ENCODE measurements at places on chromosomes 16 and 17.

DNA sequence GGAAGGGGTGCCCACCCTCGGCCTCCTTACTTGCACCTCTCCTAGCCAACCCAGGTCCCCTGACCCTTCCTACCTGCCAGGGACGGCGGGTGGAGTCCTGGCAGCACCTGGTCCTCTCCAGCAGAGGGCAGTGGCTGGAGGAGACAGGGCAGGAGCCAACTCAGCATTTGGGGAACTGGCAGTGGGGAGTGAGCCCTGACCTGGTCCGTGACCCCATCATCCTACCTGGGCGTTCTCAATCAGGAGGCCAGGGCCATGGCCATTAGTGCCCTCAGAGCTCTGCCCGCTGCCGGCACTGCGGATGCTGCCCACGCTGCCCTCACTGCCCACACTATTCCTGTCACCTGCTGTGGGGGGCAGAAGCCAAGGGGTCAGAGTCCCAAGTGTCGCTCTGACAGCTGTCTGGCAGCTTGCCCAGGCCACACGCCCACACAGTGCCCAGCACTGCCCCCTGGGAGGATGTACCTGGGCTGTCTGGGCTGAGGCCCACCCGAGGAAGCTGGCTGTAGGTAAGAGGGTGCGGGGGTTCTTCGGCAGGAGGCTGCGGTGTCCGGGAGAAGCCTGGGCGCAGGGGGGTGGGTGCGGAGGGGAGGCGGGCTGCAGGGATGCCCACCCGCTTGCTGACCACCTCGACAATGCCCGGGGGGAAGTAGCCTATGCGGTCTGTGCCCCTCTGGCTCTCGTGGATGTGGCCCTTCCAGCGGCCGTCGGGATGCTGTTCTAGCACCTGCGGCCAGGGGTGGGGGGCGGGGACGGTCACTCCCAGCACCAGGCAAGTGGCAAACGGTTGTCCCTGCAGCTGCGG is 10.8 kb downstream of the CASKIN2 start:
- no peak for DNase-seq

GRCh38 chr17:29004081-29004692 is 1.6 kb downstream of the SEZ6 start:
- DNase-seq, result no peak

DNA sequence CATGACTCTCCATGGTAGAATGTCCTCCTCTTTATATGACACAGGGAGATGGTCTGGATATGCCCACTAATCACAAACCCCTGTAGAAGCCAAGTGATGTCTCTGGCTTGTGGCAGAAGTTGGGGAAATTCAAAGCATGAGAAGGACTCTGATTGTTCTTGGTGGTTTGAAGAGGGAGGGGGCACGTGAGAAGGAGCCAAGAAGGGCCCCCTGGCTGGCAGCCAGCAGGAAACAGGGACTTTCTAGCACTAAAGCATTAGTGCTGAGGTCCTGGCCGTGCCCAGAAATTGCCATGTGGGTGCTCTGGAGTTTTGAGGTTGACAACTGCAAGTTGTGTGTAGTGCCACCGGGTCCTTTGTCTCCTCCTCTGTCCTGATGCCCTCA is 199.9 kb downstream of the LGALS9B start:
- no peak for DNase-seq

DNA sequence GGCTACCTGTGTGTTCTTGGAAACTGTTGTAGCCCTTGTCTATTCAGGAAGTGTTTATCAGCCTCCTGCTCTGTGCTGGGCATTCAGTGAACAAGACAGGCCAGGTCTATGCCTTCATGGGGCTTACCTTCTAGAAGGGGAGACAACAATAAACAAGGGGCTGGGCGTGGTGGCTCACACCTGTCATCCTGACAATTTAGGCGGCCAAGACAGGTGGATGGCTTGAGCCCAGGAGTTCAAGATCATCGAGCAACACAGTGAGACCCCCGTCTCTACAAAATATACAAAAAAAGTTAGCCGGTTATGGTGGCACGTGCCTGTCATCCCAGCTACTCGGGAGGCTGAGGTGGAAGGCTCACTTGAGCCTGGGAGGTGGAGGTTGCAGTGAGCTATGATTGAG is 5.5 kb upstream of the GSG1L start:
- no peak for DNase-seq

- no peak for DNase-seq
These were observed 90.1 kb downstream of the XYLT1 start for GRCh38 chr16:17380613-17381012.

GRCh38 chr17:80691784-80692183 is 147.1 kb downstream of the RPTOR start:
- no peak for DNase-seq

DNA sequence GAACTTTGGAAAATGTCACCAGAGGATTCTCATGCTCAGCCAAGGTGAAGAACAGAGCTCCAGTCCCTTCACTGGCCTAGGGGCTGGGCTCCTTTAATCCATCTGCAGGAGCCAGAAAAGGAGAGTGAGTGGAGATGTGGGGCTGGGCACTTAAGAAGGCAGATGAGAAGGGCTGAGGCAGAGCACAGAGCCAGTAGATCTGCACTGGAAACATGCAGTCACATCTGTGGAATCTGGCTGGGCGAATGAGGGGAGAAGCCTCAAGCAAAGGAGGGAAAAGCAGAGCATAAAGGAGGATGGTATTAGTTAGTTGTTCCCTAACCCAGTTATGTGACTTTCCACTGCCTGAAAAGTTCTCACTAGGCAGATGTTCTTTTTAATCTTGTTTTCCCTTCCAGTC is 50.4 kb upstream of the BCAR1 start:
- DNase-seq, result no peak

GRCh38 chr17:41689497-41690299 is 1.0 kb downstream of the EIF1 start:
- DNase-seq, result no peak

DNA sequence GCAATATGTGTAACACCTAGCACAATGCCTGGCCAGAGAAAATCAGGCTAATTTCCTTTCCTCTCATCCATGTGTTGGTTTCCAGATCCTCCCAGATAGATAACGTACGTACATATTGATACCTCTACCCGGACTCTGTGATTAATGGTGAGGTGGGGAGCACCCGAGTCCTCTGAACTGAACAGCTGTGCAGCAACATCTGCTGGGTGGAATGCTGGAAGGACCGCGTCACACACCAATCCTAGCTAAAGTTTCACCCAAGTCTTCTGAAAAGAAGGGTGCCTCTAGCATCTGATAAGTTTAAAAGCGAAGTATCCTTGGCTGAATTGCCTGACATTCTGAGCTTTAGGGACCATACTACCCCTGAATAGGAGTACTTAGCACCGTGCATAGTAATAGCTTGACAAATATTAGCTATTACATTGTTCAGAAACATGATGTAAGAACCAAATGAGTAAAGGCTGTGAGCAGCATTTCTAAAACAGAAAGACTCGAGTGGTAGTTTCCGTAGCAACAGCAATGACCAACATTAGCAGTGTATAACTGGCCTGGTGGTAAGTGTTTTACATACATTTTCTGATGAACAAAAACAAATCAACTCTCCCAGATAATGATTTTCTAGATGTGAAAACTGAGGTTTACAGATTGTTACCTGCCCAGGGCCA is 91.4 kb downstream of the SYCE1L start:
- no peak for DNase-seq

DNA sequence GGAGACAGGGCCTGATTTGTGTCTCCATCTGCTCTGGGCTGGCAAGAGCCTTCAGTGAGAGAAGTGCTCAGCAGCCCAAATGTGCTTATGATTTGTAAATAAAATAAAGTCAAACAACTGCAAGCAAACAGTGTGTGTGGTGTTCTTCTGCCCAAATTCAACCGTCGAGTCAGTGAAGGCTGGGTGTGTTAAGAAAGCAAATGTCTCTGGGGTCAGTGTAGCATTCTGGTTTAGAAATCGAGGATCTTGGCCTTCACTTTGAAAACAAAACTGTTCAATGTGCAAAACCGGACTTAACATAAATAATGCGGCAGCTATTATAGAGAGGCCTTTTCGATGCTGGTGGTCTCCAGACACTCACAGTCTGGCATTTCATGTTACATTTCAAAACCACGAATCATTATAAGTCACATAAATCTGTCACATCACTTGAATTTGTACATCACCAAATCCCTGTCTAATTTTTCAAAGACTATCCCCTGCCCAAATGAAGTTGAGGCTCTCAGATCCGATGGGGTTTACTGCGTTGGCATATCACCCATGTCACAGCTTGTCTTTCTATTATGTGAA is 158.6 kb upstream of the MYOCD start:
- no peak for DNase-seq

GRCh38 chr17:9802294-9802693 is 10.9 kb upstream of the DHRS7C start:
- peak; percentile 38 for DNase-seq

DNA sequence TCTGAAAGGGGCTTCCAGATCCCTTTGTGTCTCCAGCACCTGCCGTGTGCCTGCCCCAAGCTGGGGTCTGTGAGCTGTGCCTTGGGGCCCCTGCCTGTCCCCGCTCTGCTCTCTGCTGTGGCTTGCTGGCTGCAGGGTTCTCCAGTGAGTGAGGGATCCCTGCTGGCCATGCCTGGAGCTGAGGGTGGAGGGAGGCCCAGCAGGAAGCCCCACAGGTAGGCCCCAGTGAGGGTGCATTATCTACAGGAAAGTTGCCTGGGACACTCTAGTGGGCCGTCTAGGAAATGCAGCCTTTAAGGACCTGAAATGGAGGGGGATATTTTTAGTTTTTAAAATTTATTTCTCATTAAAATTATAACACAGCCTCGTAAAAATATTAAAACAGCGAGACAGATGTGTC is 50.9 kb downstream of the JPH3 start:
- DNase-seq, result peak; percentile 54

GRCh38 chr17:4344926-4345325 is 21.5 kb downstream of the UBE2G1 start:
- no peak for DNase-seq

GRCh38 chr17:48925251-48925990 is 17.2 kb downstream of the UBE2Z start:
- DNase-seq, result no peak

GRCh38 chr16:76579277-76579922 is 302.2 kb downstream of the CNTNAP4 start:
- no peak for DNase-seq

- no peak for DNase-seq
These were observed 70.6 kb downstream of the SREBF1 start for GRCh38 chr17:17766077-17766743.

GRCh38 chr16:81421536-81421935 is 23.1 kb upstream of the CMIP start:
- DNase-seq, result no peak

DNA sequence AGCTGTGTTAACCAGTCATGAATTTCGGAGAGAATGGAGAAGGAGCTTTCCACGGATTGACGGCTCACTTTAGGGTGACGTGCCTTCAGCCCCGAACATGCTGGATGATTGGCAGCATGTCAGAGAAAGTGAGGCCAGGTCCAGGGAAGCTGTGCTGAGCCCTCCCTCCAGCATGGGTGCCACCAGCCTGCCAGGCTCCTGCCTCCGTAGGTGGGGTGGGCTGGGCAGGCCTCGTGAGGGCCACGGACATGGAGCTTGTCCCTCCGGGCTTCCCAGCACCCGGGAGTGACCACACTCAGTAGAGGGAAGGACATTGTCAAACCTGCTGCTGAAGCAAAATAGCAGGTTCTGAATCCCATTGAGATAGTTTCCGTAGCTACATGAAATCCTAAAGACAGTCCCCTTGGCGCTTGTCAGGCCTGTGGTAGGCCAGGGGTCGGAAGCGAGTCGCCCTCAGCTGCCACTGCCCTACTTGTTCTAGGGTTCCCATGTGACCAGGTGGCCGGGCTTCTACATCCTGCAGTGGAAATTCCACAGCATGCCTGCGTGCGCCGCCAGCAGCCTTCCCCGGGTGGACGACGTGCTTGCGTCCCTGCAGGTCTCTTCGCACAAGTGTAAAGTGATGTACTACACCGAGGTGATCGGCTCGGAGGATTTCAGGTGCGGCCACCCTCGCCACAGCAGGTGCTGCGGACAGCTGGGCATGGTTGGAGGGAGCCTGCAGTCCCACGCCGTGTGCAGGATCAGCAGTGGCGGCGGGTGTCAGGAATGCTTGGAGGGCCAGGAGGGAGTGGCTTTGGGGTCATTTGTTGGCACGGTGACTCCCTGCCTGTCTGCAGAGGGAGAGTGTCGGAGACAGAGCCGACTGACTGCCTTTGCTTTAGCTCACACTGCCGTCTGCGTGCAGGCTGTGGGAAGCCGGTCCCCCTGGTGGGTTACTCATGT is 72.3 kb downstream of the SEC14L1 start:
- DNase-seq, result no peak

DNA sequence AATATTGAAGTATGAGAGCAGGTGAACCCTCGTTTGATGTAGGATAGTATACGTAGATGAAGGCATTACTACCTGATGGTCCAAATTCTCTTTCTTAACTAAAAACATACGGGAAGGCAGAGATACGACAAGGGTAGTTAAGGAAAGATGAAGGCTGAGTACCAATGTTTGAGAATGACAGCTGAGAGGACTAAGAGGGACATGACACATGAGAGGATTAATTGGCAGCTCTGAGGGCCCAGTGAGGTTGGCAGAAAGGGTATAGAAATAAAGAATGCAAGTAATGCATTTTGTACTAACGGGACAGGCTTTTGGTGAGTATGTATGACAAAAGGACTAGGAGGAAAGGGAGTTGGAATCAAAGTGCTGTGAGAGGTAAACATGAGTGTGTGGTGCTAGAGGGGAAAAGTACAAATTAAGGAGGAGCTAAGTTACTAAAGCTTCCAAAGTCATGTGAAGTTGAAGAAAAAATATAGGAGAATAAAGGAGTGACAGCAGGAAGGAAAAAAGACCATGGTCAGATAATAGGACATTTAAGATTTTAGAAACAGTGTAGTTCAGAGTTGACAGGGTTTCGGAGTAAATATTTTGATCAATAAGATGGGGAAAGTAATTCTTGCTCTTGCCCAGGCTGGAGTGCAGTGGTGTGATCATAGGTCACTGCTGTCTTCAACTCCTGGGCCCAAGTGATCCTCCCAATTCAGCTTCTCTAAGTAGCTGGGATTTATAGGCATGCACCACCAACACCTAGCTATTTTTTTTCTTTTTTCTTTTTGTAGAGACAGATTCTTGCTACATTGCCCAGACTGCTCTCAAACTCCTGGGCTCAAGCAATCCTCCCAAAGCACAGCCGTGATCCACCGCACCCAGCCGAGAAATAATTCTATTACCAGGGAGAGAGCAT is 43.1 kb upstream of the ITGA2B start:
- DNase-seq, result no peak

DNA sequence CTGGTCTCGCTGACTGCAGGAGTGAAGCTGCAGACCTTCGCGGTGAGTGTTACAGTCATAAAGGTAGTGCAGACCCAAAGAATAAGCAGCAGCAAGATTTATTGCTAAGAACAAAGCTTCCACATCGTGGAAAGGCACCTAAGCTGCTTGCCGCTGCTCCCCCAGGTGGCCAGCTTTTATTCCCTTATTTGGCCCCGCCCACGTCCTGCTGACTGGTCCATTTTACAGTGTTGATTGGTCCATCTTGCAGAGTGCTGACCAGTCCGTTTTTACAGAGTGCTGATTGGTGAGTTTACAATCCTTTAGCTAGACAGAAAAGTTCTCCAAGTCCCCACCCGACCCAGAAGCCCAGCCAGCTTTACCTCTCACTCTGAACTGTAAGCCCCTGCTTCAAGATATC is 227.8 kb downstream of the ABCC12 start:
- DNase-seq, result peak; percentile 24

Data from HCT116 (cell line).